CD4-positive, alpha-beta T cell treated with Interleukin-15 for 4 hours (primary cell): ENCODE measurements at places on chromosomes 3 and 15.

- no peak for DNase-seq
These were observed 334.9 kb upstream of the DPH6 start for GRCh38 chr15:35880896-35881295.

GRCh38 chr3:30554317-30554690, 52.1 kb upstream of the TGFBR2 start:
- DNase-seq = no peak

GRCh38 chr3:67906261-67906660, 251.8 kb upstream of the SUCLG2 start:
- no peak for DNase-seq

GRCh38 chr3:13017361-13018042, 55.7 kb downstream of the IQSEC1 start:
- no peak for DNase-seq

- no peak for DNase-seq
These were observed 29.0 kb downstream of the CCDC33 start for GRCh38 chr15:74265046-74265639.

DNA sequence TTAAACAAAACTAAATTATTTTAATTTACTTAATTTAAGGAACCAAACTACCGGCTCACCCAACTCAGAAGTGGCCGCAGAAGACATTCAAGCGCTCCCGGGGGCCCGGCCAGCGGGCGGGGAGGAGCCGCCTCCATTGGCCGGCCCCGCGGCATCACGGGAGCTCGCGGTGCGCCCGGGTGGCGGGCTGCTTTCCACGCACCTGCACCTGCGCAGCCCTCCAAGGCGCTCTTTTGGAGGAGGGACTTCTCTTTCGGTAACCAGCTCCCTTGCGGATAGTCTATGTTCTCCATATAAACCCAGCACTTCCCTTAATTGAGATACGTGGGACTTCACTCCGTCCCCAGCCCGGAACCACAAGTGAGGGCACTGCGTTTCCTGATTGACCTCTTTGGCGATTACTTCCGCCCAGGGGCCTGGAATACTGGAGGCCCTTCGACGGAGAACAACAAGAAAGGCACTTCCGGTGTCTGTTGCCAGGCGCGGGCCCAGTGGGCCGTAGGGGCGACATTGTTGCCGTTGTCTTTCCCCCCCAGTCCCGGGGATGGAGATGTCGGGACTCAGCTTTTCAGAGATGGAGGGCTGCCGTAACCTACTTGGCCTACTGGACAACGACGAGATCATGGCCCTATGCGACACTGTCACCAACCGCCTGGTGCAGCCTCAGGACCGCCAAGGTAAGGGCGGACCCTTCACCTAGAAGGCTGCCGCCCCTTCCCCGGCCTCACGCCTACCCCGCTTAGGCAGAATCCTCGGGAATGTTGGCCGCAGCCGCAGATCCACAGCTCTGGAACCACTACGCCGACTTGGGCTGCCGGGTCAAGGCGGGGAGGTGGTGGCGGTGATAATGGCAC, at the start of gene C3orf38:
Gene C3orf38, plus strand, starts transcription at position 451 of the 854 bp plus-strand sequence. Its CDS starts 94 bp downstream, at position 545.
- DNase-seq = peak; percentile 75

- no peak for DNase-seq
These were observed 42.4 kb downstream of the REC114 start for GRCh38 chr15:73485372-73485771.

GRCh38 chr15:39153716-39154115, 427.2 kb upstream of the THBS1 start:
- no peak for DNase-seq

DNA sequence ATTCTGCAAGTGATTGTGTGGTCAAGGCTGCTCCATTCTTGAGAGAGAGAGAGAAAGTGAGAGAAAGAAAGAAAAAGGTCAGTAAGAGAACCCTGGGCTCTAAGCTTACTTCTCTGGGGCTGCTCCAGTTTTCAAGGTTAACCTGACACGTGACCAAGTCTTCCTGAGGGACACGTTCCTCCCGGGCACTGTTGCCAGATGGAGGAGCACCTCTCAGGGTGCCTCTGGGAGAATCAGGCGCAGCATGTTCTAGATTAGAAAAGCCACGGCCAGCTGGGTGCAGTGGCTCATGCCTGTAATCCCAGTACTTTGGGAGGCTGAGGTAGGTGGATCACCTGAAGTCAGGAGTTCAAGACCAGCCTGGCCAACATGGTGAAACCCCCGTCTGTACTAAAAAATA, 60.8 kb downstream of the ITGA11 start:
- no peak for DNase-seq

DNA sequence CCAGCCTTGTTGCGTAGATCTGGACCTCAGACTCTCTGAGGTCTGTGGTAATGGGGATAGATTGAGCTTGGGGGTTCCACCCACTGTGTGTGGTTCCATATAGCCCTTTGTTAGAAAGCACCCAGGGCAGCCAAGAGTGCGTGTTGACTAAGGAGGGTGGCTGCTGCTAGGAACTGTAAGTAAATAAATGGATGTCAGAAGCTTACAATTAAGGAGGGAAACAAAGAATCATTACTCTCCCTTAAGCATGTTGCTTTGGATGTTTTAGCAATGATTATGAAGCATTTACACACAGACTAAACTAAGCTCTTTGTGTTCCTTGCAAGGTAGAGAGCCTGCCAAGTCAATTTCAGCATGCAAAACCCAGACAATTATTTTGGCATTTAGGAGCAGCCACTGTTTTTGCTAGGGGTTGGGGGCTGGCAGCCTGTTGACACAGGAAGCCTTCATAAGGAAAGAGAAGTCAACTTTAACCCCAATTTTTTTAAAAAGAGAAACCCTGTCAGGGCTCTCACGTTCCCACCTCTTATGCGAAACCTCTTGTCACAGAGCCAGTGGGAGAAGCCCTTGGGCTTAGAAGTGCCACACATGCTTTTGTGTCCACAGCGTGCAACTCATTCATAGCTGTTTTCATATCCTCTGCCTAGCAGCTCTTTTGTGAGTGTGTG, 127.8 kb downstream of the CMSS1 start:
- DNase-seq = no peak

DNA sequence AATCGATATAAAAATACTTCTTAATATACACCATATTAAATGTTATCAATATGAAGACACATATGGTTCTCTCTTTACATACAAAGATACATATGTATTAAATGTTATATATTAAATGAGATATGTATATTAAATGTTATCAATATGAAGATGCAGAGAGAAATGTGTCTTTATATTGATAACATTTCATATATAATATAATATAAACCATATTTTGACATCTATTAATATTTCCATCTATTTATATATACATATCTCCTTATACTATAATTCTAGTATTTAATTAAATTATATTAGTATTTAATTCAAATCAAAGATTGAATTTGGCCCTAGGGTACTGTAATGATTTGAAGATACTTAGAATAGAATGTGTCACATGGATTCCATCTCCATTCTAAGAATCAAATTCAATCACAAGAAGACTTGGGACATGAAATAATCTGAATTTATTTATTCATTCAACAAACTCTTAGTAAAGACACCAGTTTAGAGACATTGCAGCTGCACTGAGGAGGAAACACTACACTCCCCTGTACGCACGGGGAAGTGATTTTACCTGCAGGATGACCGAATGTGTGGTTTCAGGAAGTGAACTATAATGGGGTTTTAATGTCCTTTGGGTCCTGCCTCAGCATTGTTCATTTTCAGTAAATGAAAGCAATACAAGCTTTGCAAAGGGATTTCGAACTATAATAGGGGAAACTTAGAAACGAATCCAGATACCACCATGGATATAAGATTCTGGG, 365.1 kb downstream of the MECOM start:
- DNase-seq = no peak

- DNase-seq = no peak
These were observed 87.4 kb upstream of the MEX3B start for GRCh38 chr15:82133251-82133650.

DNA sequence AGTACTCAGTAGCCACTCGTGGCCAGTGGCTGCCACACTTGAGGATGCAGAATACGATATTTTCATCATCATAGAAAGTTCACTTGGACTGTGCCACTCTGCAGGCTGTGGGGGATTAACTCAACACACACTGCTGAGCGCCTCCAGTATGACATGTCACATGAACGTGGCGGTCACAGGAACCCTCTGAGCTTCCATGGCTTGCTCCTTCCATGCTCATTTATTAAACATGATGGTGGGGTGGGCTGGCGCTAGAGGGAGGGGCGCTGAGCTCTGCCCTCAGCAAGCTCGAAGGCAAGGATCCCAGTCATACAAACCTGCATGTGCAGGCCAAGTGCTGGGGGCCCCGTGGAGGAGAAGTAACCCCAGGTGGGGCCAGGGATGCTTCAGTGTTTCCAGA, 85.5 kb downstream of the WNT7A start:
- no peak for DNase-seq

GRCh38 chr3:13878281-13879101, 1.4 kb downstream of the WNT7A start:
- no peak for DNase-seq

- no peak for DNase-seq
These were observed 508.9 kb upstream of the TBL1XR1 start for GRCh38 chr3:177705976-177706823.

GRCh38 chr3:45224824-45225464, 1.1 kb downstream of the TMEM158 start:
- no peak for DNase-seq

DNA sequence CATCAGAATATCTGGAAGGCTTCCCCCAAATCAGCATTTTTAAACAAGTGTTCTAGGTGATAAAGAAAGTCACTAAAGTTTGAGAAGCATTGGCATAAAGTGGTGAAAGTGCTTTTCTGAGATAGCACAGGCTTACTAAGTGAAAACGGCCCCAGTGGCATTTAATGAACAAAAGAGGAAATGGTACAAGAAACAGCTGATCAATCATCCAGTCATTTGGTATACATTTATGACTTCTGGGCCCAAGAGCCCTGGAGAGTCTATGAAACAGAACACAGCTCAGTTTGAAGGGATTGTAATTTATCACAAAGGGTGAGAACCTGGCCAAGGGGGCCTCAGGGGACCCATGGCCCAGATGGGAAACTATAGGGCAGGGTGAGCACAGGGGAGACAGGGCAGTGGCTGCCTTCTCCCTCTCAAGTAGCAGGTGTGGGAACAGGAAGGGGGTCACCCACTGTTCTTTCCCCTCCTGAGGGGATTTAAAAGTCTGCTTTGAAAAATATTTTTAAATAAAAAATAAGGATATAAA, 265.5 kb upstream of the ROPN1 start:
- DNase-seq = no peak

GRCh38 chr15:80595396-80595795, 99.7 kb upstream of the ABHD17C start:
- no peak for DNase-seq

GRCh38 chr3:186314896-186315295, 47.1 kb downstream of the DGKG start:
- no peak for DNase-seq

DNA sequence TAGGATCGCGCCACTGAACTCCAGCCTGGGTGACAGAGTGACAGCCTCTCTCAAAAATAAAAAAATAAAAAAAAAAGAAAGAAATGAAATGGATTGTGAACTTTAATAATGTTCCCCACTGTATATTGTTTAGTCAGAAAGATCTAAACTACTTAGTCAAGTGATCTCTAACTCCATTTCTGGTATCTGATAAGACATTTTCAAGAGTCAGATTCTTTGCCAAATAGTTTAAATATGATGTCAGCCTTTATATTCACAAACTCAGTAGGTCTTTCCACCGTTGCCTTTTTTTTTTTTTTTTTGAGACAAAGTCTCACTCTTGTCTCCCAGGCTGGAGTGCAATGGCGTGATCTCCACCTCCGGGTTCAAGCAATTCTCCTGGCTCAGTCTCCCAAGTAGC, 29.0 kb upstream of the OSBPL11 start:
- no peak for DNase-seq

GRCh38 chr3:113532698-113533533, 561 bp downstream of the SIDT1 start:
- peak; percentile 42 for DNase-seq

DNA sequence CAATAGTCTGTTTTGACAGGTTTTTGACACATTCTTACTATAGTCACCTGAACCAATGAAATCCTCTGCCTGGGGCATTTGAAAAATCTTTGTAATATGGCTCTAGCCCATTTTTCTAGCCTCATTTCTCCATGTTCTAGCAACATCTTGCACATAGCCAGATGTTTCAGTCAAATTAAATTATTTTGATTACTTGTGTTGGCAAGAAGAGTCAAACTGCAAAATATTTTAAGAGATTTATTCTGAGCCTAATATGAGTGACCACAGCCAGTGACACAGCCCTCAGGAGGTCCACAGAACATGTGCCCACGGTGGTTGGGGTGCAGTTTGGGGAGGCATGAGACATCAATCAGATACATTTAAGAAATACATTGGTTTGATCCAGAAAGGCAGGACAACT, 6.9 kb downstream of the IFT122 start:
- no peak for DNase-seq

DNA sequence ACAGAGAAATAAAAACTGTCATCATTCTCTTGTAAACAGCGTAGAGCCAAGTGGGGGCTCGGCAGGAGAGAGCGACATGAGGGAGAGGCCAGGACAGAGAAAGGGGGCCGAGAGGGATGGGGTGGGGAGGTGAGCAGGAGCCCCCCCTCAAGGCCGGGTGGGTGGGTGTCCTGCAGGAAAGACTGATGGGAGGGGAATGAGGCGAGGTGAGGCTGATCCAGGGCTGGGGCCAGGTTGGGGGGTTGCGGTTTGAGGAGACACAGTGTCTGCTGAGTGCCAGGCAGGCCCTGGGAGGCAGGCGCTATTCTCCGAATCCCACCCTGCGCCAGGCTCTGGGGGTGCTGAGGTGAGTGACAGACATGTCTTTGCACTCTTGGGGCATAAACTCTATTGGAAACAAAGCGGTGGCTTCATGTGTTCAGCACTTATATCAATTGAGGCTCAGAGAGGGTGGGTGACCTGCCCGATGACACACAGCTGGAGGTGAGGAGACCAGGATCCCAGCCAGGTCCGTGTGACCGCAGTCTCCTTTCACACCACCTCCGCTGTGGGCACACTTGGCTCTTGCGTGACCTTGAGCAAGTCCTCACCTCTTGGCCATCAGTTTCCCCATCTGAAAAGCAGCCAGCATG, 19.6 kb upstream of the CSPG4 start:
- no peak for DNase-seq

DNA sequence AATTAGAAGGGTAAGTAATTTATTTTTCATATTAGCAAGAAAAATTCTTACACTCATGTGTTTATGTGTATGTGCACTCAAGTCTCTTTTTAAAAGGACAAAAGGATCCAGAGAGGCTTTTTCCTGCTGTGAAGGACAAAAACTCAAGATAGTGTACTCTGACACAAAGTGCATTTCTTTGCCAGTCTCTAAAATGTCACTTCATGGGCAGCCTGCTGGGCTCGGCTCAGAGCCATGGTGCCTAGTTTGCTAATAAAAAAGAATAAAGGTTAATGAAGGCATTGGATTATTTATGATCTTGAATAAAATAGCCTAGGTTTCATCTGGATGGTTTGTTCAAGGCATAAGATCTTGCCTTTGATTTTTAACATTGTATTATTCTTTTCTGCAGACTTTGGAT, 989.0 kb downstream of the TBL1XR1 start:
- DNase-seq = no peak

GRCh38 chr15:53307952-53308624, 451.4 kb downstream of the WDR72 start:
- no peak for DNase-seq

DNA sequence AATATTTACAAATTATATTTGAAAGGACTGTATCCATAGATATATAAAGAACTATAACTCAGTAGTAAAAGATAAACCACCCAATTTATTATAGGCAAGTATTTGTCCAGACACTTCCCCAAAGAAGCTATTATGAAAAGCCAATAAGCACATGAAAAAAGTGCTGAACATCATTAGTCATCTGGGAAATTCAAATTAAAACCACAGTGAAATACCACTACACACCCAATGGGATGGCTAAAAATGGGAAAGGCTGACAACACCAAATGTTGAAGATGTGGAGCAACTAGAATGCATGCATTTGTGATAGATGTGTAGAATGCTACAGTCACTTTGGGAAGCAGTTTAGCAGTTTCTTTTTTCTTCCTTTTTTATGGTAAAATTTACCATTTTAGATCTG, 147.0 kb downstream of the PDE8A start:
- DNase-seq = no peak
